HS-27A (cell line): ENCODE measurements at places on chromosomes 6 and 20.

GRCh38 chr6:47478233-47479139 lies 897 bp downstream of the CD2AP start:
- no peak for DNase-seq

GRCh38 chr6:159376516-159377158 lies 207.4 kb downstream of the FNDC1 start:
- DNase-seq, result peak; percentile 7

GRCh38 chr20:39163993-39164392 lies 201.8 kb downstream of the DHX35 start:
- DNase-seq, result no peak

DNA sequence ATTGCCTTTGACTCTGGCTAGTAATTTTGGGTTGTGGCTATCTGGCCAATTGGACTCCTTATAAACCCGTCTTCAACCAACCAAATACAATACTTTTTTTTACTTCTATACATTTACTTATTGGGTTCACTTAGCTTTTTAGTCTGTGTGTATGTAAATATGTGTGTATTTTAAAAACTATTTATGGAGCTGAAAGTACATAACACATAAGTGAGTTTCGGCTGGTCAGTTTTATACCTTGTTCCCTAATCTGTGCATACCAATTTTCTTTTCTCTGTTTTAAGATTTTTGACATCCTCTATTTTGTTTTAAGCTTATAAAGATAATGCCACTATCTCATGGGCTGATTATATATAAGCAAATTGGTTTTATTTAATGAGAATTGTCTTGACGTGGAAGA lies 129.5 kb downstream of the LRRC1 start:
- no peak for DNase-seq

GRCh38 chr20:46011631-46012482 lies 3.1 kb downstream of the MMP9 start:
- no peak for DNase-seq

DNA sequence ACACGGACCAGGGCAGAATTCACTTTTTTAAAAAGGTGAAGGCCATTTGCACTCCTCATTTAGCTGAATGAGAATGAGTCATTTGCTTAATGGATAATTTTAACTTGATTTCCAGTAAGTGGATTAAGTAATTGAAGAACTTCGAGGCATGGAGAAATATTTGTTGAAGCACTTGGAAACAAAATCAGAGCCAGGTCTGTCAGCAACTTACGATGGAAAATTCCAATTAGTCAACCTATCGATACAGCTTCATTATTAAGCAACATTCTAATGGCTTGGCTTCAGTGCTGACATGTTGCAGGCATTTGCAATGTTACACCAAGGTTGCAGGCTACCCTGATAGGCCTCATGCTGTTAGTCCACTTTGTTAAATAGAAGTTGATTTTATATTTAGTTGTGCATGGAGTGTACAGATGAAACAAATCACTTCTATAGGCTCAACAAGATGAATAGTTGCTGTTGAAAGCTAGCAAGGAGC lies 423.5 kb upstream of the SLC35B3 start:
- no peak for DNase-seq

- DNase-seq, result no peak
These were observed 51.2 kb upstream of the MARCKS start for GRCh38 chr6:113805811-113806495.

DNA sequence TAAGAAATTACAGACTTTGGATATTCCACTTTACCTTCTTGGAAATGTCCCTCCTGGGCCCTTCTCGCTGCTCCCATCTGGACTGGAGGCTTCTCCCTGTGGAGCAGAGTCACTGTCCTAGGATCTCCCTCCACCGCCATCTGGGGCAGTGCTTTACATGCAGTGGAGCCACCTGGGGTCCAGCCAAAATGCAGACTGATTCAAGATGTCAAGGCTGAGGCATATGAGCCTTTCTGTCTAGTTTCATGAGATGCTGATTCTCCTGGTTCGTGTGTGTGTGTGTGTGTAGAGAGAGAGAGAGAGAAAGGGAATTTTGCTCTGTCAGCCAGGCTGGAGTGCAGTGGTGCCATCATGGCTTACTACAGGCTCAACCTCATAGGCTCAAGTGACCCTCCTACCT lies 14.9 kb downstream of the MICA start:
- DNase-seq, result no peak
